ENCODE measurements at places on chromosomes 12 and 14.

GRCh38 chr12:64993461-64993860, 127.6 kb downstream of the WIF1 start:
- H3K4me1 ChIP-seq, result no peaks in the 10 kb centered on the region
- no peak overlapping the region for H3K27ac ChIP-seq
- no peaks in the 10 kb centered on the region for H3K27me3 ChIP-seq
- DNase-seq, result no peak
- H3K4me3 ChIP-seq, result no peak overlapping the region

DNA sequence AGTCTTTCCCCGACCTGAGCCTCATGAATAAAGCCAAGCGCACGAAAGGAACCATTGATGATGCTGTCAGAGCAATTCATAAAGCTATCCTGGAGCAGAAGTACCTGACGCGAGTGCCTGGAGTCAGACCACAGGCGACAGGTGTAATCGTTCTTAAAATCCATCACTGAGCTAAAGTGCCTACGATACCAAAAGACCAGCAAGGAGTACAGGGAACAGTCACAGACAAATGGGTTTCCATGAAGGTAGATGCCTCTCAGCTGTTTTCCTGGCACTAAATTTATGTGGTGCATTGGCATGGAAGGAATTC, 1.4 kb upstream of the PCED1B start:
- DNase-seq, result no peak
- peak overlapping the region; percentile 99 for H3K27ac ChIP-seq
- H3K4me3 ChIP-seq, result peak overlapping the region; percentile 78
- peaks cover 13% of the 10 kb centered on the region for H3K4me1 ChIP-seq
- no peaks in the 10 kb centered on the region for H3K27me3 ChIP-seq
- H3K36me3 ChIP-seq, result no peaks in the 10 kb centered on the region

- H3K4me3 ChIP-seq, result peak overlapping the region; percentile 33
- no peaks in the 10 kb centered on the region for H3K27me3 ChIP-seq
- DNase-seq, result no peak
- H3K4me1 ChIP-seq, result peaks cover 17% of the 10 kb centered on the region
These were observed 14.4 kb upstream of the MLXIP start for GRCh38 chr12:122064025-122064777.

- peak; percentile 35 for DNase-seq
- H3K4me3 ChIP-seq, result no peak overlapping the region
- no peaks in the 10 kb centered on the region for H3K4me1 ChIP-seq
- H3K27ac ChIP-seq, result no peak overlapping the region
- no peaks in the 10 kb centered on the region for H3K27me3 ChIP-seq
These were observed 3.1 kb upstream of the GPX2 start for GRCh38 chr14:64945431-64946178.

DNA sequence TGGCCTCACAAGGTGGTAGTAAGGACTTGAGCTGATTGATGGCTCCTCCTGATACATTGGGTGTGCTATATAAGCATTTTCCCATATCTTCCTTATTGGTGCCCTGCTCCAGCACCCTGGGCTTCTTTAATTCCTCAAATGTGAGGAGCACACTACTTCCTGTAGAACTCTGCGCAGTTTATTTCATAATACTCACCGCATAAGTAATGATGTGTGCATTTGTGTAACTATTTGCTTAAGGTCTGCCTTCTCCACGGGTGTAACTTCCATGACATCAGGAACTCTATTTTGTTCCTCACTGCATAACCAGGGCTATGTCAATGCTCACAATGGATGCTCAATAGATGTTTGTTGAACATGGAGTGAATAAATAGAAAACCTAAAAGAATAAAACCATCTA, 392.2 kb downstream of the SEC23A start:
- no peak overlapping the region for H3K27ac ChIP-seq
- no peak for DNase-seq
- no peaks in the 10 kb centered on the region for H3K36me3 ChIP-seq
- H3K4me3 ChIP-seq, result no peak overlapping the region
- no peaks in the 10 kb centered on the region for H3K4me1 ChIP-seq

GRCh38 chr12:77153706-77154105, 88.3 kb upstream of the E2F7 start:
- no peaks in the 10 kb centered on the region for H3K4me1 ChIP-seq
- DNase-seq, result no peak
- H3K27me3 ChIP-seq, result no peaks in the 10 kb centered on the region
- no peak overlapping the region for H3K27ac ChIP-seq
- no peak overlapping the region for H3K4me3 ChIP-seq
- H3K36me3 ChIP-seq, result no peaks in the 10 kb centered on the region

- H3K27ac ChIP-seq, result peak overlapping the region; percentile 39
- no peaks in the 10 kb centered on the region for H3K36me3 ChIP-seq
- peak overlapping the region; percentile 53 for H3K4me3 ChIP-seq
- no peaks in the 10 kb centered on the region for H3K4me1 ChIP-seq
- no peaks in the 10 kb centered on the region for H3K27me3 ChIP-seq
These were observed 17.3 kb upstream of the YY1 start for GRCh38 chr14:100221533-100222223.

DNA sequence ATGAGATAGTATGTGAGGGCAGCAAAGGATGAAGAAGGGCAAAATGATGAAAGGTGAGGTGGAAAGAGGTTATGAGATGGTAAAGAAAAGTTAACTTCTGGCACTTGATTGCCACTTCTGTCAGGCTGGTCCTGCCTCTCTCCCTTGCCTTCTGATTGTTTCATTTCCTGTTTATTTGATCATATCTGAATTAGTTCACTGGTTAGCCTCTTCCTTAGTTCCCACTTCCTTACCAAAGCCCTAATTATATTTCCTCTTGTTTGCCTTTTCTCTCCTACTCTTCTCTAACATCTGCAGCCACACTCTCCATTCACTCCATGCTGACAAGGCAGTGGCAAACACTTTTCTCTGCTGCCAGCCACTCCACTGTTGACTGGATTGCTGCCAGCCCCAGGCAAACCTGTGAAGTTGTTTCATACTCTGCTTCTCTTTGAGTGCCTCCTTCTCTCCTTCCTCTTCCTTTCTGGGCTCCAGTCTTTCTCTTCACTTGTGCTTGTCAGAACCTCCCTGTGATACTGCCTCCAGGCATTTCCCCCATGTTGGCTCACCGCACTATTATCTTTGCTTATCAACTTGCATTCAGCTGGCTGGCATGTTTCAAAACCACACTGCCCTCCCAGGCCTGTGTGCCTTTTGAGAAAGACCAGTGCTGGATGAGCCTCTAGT, 8.1 kb downstream of the PNP start:
- no peak for DNase-seq
- H3K27me3 ChIP-seq, result no peaks in the 10 kb centered on the region
- H3K36me3 ChIP-seq, result peaks cover 41% of the 10 kb centered on the region
- no peak overlapping the region for H3K4me3 ChIP-seq
- peak overlapping the region; percentile 36 for H3K27ac ChIP-seq

DNA sequence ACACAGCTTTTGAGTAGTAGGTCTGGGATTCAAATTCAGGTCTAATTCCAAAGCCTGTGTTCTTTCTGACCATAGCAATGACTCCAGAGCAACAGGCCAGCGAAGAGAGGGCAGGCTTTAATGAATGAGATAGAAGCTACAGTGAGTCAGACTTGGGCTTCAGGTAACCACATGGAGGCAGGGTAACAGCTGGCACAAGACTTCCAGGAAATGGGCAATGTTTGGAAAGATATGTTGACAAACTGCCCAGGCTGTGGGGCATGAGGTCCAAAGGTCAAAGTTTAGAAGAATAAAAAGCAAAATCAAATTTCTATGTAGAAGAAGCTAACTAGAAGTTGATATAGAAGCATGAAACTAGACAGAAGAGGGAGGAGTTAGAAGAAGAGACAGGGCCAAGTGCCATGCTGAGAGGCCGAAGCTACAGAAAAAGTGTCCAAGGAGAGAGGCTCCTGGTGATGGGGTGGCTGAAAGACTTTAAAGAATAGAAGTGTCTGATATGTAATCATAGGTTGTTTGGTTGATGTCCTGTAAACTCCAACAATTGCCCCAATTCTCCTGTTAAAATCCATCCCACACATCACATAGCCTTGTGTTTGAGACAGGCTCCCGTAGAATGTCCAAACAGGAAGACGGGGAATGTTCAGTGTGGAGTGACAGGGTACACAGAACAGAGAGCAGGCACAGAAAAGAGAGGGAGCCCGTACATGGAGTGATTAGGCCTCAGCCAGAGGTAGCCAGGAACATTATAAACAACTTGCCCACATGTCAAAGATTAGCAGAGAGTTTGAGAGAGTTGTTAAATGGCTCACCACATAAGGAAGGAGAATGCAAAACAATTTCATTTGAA, 384.7 kb downstream of the CCDC91 start:
- no peak overlapping the region for H3K4me3 ChIP-seq
- DNase-seq, result no peak
- no peaks in the 10 kb centered on the region for H3K36me3 ChIP-seq
- no peaks in the 10 kb centered on the region for H3K27me3 ChIP-seq

GRCh38 chr14:92560106-92560865, 46.7 kb downstream of the RIN3 start:
- no peak overlapping the region for H3K27ac ChIP-seq
- H3K27me3 ChIP-seq, result no peaks in the 10 kb centered on the region
- peaks cover 35% of the 10 kb centered on the region for H3K36me3 ChIP-seq
- H3K4me3 ChIP-seq, result no peak overlapping the region
- no peak for DNase-seq
- peaks cover 3% of the 10 kb centered on the region for H3K4me1 ChIP-seq

GRCh38 chr14:87994974-87995373, 2.0 kb upstream of the GALC start:
- peaks cover 16% of the 10 kb centered on the region for H3K4me1 ChIP-seq
- H3K36me3 ChIP-seq, result no peaks in the 10 kb centered on the region
- no peak overlapping the region for H3K27ac ChIP-seq
- no peak overlapping the region for H3K4me3 ChIP-seq

- no peaks in the 10 kb centered on the region for H3K27me3 ChIP-seq
- peaks cover 18% of the 10 kb centered on the region for H3K36me3 ChIP-seq
- H3K4me3 ChIP-seq, result no peak overlapping the region
- H3K27ac ChIP-seq, result no peak overlapping the region
- H3K4me1 ChIP-seq, result no peaks in the 10 kb centered on the region
These were observed 1.0 kb downstream of the NRIP2 start for GRCh38 chr12:2833810-2834209.

- H3K36me3 ChIP-seq, result no peaks in the 10 kb centered on the region
- H3K4me1 ChIP-seq, result no peaks in the 10 kb centered on the region
- H3K4me3 ChIP-seq, result no peak overlapping the region
- H3K27me3 ChIP-seq, result no peaks in the 10 kb centered on the region
These were observed 1124.6 kb downstream of the AACS start for GRCh38 chr12:126189856-126190255.

- H3K27ac ChIP-seq, result no peak overlapping the region
- H3K36me3 ChIP-seq, result no peaks in the 10 kb centered on the region
- no peaks in the 10 kb centered on the region for H3K4me1 ChIP-seq
These were observed 2.9 kb downstream of the RNF212B start for GRCh38 chr14:23240661-23241060.

- no peak overlapping the region for H3K27ac ChIP-seq
- no peak for DNase-seq
- H3K36me3 ChIP-seq, result no peaks in the 10 kb centered on the region
- H3K27me3 ChIP-seq, result no peaks in the 10 kb centered on the region
These were observed 5.1 kb downstream of the CLMN start for GRCh38 chr14:95314609-95315008.

DNA sequence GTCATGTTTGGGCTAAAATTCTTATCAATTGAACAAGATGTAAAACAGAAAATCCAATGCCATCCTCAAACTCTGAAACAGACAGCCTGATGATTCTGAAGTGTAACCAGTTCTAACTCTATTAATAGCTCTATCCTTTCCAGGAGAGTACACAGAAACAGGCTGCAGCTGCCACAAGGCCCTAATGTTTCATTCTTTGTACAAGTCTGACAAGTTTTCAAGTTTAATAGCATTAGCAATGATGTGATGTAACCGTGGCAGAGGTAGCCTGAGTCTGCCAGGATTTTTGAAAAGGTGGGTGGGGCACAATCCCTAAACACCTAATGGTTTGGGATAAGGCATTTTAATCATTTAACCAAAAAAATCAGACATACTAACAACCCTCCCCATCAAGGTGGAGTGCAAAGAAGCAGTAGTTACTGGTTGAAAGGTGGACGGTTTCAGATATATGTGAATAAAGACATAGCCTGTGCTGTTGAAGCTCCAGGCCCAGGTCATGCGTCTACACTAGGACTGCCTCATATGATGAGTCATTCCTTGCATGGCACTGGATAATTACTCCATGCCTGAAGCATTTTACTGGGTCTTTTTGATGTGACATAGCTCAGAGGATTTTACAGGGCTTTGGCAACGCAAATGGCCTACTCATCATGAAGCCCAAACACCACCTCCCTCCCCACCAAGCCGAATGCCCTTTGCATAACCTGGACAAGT, 145.1 kb upstream of the GRIP1 start:
- H3K4me3 ChIP-seq, result no peak overlapping the region
- H3K27ac ChIP-seq, result no peak overlapping the region
- H3K27me3 ChIP-seq, result no peaks in the 10 kb centered on the region
- no peaks in the 10 kb centered on the region for H3K36me3 ChIP-seq
- no peak for DNase-seq

DNA sequence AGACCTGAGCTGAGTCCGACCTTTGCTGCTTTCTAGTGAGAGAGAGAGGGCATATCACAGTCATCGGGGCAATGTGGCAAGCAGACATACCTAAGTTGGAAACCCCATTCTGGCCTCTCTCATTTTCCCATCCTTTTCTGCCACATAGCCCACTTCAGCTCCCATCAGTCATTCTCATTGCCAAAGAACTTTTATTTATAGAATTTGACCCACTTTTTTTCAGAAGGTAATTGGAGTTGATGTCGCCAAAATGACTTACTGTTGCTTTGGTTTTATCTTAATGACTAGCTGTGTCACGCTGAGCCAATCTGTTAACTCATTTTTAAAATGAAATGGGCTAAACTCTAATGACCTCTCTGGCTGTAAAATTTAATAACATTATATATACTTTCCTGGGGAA, 63.9 kb upstream of the RMST start:
- DNase-seq, result no peak
- H3K27ac ChIP-seq, result no peak overlapping the region
- no peaks in the 10 kb centered on the region for H3K4me1 ChIP-seq
- no peaks in the 10 kb centered on the region for H3K27me3 ChIP-seq
- H3K36me3 ChIP-seq, result no peaks in the 10 kb centered on the region

DNA sequence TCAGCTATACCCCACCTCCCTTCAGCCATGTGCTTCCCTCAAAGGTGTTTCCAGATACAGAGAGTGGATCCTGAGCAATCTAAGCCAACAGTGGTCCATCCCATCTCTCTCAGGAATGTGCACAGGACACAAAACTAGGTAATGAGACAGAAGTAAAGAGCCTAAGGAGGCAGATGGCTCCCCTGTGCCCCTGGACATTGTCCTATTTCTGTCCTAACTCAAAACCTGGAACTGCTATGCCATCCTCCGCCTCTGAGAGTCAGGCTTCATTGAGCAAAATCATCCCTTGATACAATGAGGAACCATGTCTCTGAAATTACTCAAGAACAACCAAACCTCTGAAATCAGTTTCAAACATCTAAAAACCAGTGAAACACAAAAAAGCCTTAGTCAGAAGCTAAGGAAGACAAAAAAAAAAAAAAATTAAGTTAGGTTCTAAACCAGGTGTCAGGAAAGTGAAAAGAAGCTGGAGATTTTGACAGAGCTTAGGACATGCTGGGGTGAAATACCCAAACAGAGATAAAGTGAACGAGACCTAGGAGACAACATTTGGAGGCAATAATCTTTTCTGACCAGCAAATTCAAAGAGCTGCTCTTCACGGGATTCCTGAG, 200.3 kb upstream of the PLEKHG7 start:
- H3K4me1 ChIP-seq, result peaks cover 23% of the 10 kb centered on the region
- H3K36me3 ChIP-seq, result no peaks in the 10 kb centered on the region
- DNase-seq, result peak; percentile 64
- no peaks in the 10 kb centered on the region for H3K27me3 ChIP-seq
- H3K27ac ChIP-seq, result peak overlapping the region; percentile 82

All from ascending aorta (tissue), 2 donors.